AG08396 (cell line): ENCODE measurements at places on chromosomes 3 and 15.

- DNase-seq: no peak
Observed at GRCh38 chr3:64551697-64552096, 136.1 kb downstream of the ADAMTS9 start.

GRCh38 chr3:45817831-45818522 lies 21.6 kb upstream of the SLC6A20 start:
- peak; percentile 81 for DNase-seq

- peak; percentile 63 for DNase-seq
Observed at GRCh38 chr3:27681249-27681748, 40.8 kb downstream of the EOMES start.

GRCh38 chr15:51647128-51647562 lies 24.6 kb upstream of the DMXL2 start:
- DNase-seq: peak; percentile 31

DNA sequence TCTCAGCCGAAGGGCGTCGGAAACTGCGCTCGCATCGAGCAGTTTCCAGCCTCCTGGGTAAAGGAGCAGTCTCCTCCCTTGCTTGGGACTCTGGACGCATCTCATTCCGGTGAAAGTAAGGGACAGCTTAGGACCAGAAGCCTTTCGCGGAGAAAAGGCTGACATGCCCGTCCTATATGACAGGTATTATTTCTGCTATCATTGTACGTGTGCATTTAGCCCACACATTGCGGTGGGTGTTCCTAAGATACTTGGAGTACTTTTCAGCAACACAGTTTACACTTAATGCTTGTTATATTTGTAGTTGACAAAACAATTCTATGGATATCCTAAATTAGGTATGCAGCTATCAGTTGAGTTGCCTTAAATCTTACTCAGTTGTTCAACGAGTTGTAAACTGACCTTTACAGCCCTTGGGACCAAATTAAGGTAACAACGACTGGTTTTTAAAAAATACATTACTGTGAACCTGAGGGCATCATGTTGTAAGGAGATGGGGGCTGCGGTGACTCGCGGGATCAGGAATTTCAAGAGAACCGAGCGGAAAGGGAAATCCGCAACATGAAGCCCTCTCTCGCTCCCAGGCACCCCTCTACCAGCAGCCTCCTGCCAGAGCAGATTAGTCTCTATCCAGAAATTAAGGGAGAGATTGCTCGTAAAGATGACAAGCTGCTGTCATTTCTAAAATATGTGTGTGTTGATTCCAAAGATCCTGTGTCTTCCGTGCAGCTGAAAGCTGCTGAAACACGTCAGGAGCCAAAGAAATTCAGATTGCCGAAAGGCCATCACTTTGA lies 632 bp upstream of the COPS2 start:
- DNase-seq: peak; percentile 14

GRCh38 chr15:77659350-77660321 lies 26.9 kb upstream of the LINGO1 start:
- DNase-seq: peak; percentile 73

GRCh38 chr3:117987256-117987655 lies 1047.4 kb downstream of the IGSF11 start:
- no peak for DNase-seq

DNA sequence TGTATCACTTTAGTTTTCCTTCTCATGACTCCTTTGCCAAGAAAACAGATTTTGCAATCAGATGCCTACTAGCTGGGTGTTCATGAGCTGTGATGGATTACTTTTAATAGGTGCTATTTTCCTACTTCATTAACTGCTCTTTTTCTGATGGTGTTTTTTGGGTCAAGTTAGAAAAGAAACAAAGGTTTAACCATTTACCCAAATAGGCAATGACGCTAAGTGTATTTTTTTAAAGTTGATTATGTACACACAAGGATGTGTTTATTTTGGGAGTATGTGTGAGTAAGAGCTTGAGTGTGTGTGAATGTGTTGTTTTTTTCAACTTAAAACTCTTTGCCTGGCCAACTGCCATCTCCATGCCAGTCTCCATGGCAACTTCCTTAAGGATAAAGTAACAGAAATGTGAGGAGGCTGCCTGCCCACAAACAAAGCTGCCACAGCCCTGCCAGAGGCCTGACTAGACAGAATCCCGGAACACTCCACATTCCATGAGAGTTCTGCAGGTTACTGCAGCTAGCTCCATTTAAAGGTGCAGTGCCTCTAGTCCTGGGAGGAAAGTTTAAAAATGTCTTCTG lies 215.6 kb upstream of the RBMS3 start:
- DNase-seq: peak; percentile 86

GRCh38 chr15:57334257-57334656 lies 42.0 kb upstream of the CGNL1 start:
- DNase-seq: no peak

DNA sequence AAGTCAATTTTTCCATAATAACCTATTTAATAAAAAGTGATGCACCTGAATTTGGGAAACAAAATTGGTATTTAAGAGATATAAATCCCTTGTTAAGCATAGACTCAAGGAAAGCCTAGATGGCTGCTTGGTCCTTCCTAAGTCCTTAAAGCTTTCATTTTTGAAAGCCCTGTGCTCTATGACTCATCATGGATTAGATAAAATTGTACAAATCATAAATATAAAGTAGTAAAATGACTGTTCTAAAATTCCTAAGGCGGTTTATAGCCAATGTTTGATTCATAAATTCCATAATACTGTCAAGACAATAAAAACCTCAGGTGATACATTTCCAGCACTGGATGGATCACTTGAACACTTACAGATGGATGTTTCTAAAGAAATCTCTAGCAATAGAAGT lies 730.8 kb upstream of the EPHA6 start:
- no peak for DNase-seq

DNA sequence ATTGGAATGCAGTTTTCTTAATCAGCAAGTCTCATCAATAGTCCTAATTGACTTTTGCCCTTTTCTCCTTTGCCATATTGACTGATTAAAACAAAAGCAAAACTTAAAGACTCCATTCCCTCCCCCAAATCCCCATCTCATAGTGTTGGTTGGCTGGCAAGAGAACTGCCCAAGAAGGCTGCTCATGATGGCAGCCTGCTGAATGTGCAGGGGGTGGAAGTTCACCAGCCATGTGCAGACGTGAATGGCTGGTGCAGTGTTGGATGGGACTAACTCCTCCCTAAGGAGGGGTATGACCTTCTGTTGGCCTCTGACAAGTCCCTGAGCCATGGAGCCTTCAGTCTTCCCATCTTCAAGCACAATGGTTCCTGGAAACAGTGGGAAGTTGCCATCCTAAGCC lies 7.0 kb downstream of the SMAD3 start:
- DNase-seq: no peak

DNA sequence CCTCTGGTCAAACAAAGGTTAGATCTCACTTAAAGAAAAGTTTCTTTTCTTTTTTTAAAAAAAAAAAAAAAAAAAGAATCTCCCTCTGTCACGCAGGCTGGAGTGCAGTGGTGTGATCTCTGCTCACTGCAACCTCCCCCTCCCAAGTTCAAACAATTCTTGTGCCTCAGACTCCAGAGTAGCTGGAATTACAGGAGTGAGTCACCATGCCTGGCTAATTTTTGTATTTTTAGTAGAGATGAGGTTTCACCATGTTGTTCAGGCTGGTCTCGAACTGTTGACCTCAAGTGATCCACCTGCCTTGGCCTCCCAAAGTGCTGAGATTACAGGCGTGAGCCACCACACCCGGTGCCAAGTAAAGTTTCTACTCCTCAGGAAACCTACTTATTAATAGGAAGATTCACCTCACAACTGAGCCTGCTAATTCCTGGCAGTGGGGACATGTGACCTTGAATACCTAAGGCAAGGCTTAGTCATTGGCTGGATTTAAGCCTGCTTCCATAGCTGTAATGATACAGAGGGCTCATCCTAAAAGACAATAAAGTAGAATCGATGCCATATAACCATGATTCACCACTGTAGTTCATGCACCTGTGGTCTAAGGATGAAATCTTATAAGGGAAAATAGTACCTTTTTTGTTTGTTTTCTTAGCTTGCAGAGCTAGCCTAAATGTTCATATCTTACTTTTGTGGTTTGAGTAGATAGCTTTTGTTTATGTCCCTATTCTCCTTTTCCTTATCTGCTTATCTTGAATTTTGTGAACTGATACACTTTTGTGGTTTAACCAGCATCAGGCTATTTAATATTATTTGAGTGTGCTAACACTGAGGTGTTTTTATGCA lies 24.8 kb upstream of the RBMS3 start:
- DNase-seq: no peak

DNA sequence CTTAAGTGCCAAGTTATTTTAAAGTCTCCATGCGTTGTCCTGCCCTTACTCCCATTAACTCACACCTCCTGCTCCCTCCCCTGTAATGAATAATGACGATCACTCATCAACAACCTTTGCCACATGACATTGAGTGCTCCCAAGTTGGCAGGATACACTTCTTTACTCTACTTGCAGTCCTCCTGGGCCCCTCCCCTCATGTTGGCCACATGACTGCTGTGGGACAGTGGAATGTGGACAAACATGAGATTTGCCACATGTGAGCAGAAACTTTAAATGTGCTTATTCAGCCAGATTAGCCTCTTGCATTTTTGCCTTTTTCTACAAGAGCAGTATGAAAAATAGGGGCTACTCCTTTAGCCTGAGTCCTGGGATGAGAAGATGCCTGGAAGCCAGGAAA lies 167.9 kb downstream of the DCLK3 start:
- no peak for DNase-seq

DNA sequence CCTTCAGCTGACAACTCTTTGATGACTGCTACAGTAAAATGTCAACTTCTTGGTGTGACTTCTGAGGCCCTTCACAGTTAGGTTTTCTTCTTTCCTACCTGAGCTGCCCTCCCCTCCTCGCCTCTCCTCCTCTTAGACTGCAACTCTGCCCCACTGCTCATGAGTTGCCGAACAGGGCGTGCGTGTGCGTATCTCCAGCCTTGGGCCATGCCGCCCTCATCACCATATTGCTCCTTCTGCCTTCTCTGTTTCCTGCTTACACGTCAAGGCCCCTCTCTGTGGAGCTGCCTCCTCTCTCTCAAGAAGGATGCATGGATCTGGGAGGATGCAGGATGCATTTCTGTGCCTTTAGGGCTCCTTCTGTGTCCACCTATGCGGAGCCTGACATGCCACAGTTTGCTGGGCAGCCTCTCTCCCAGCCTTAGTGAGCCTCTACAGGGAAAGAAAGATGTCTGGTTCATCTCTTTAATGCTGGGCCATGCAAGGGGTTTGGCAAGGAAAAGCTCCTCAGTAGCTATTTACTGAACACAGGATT lies 205.9 kb downstream of the RPLP1 start:
- DNase-seq: no peak

- peak; percentile 82 for DNase-seq
Observed at GRCh38 chr15:79923079-79923514, 26.3 kb upstream of the MTHFS start.

DNA sequence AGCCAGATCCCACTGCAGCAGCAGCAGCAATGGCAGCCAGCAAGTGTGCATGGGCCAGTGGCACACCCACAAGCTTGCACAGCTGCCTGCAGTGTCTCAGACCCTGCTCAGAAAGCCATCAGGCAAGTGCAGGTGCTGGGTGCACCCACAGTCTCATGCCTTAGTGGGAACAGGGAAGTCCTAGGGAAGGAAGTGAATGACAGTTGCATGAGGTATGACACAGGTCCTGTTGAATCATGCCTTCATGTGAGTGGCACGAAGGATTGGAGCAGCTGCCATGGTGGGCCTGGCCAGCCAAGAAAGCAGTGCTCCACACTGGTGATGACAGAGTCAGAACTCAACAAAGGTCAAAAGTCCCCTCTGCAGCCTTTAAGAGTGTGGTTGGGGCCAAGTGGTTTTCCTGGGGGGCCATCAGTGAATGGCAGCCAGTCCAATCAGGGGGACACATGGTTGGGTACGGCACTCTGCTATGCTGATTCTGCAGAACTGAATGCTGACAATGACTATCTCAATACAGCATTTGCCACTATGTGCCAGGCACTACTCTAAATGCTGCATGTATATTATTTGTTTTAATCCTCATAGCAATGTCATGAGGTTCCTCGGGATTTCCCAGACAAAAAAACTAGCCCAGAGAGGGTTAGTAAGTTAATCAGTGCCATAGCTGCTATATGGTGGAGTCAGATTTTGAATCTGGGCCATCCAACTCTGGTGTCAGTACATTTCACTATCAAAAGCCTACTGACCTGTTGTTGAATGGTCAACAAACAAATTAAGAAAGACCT lies 94.3 kb downstream of the AQP9 start:
- DNase-seq: no peak

DNA sequence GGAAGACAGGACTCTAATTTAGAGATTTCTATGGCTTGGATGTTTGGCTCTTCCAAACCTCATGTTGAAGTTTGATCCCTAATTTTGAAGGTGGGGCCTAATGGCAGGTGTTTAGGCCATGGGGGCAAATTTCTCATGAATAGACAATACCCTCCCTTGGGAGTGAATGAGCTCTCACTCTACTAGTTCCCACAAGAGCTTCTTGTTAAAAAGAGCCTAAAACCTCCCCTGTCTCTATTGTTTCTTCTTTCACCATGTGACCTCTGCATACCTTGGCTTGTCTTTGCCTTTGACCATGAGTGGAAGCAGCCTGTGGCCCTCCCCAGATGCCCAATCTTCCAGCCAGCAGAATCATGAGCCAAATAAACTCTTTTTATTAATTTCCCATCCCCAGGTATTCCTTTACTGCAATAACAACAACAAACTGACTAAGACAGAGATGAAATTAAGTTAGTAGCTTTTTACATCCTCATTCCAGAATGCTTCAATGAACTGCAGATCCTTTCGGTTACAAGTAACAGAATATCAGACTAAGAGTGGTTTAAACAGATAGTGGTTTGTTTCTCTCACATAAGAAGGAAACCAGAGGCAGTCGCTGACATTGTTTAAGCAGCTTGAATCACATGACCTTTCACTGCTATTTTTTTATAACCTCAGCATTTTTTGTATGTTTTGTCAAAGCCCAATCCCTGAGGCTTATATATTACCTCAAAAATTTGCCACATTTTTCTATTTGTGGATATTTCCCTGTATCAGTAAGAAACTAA lies 1013.3 kb upstream of the SEMA6D start:
- no peak for DNase-seq

DNA sequence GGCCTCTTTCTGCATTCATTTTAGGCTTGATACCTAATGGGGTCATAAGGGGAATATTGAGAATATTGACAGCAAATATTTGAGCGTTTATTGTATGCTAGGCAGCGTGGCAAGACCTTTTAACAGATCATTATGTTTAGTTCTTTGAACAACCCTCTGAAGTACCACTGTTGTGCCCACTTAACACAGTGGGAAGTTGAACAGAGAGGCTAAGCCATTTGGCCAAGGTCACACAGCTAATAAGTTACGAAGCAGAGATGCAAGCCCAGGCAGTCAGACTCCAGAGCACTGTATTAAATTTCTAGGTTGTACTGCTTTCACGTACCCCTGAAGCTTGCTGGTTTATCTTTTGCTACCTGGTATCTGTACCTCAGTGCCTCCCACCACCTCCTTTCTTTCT lies 1.1 kb downstream of the RAB7A start:
- no peak for DNase-seq

DNA sequence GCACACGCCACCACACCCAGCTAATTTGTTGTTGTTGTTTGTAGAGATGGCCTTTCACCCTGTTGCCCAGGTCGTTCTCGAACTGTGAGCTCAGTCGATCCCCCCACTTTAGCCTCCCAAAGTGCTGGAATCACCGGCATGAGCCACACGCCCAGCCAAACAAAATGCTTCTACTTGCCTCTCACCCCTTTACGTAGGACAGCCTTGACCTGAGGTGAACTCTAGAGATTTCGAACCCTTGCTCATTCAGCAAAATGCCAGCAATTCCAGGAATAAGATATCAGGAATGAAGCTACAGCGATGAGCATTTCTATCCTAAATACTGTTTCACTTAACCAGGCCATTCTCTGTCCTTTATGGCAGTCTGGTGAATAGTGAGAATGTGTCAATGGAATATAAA lies 135.0 kb downstream of the LRRK1 start:
- DNase-seq: no peak

- no peak for DNase-seq
Observed at GRCh38 chr3:149613988-149614387, 43.8 kb downstream of the WWTR1 start.
